ENCODE measurements at places on chromosomes 7 and 10. TPM values are rescaled to one million over a fixed set of nuclear protein-coding genes. Genes with fewer than 3 reads are reported as not detected.

- H3K36me3 ChIP-seq: no peaks in the 10 kb centered on the region
- H3K27ac ChIP-seq: no peak overlapping the region
These were observed 2.3 kb downstream of the HDAC9 start for GRCh38 chr7:18497800-18498199.

GRCh38 chr10:24170199-24170598 is 38.7 kb upstream of the KIAA1217 start:
- no peaks in the 10 kb centered on the region for H3K27me3 ChIP-seq
- DNase-seq: no peak
- no peak overlapping the region for H3K4me3 ChIP-seq
- no peak overlapping the region for H3K27ac ChIP-seq
- no peaks in the 10 kb centered on the region for H3K4me1 ChIP-seq

- peaks cover 19% of the 10 kb centered on the region for H3K27me3 ChIP-seq
- no peak for DNase-seq
- no peaks in the 10 kb centered on the region for H3K4me1 ChIP-seq
- H3K27ac ChIP-seq: no peak overlapping the region
- H3K36me3 ChIP-seq: no peaks in the 10 kb centered on the region
These were observed 13.6 kb upstream of the GPR37 start for GRCh38 chr7:124779194-124779593.

- H3K27me3 ChIP-seq: no peaks in the 10 kb centered on the region
- no peak overlapping the region for H3K27ac ChIP-seq
- DNase-seq: no peak
- no peaks in the 10 kb centered on the region for H3K36me3 ChIP-seq
These were observed 221.5 kb downstream of the INHBA start for GRCh38 chr7:41481353-41481752.

- H3K36me3 ChIP-seq: peaks cover 4% of the 10 kb centered on the region
- H3K27ac ChIP-seq: no peak overlapping the region
- DNase-seq: no peak
- H3K27me3 ChIP-seq: no peaks in the 10 kb centered on the region
- no peak overlapping the region for H3K4me3 ChIP-seq
These were observed 138.6 kb upstream of the CCDC6 start for GRCh38 chr10:60044971-60045370.

Gene VIPR2
- not detected for total RNA-seq

GRCh38 chr10:131391936-131392335 is 80.4 kb upstream of the TCERG1L start:
- no peak for DNase-seq
- no peaks in the 10 kb centered on the region for H3K36me3 ChIP-seq
- no peaks in the 10 kb centered on the region for H3K27me3 ChIP-seq
- no peak overlapping the region for H3K4me3 ChIP-seq
- H3K4me1 ChIP-seq: no peaks in the 10 kb centered on the region

DNA sequence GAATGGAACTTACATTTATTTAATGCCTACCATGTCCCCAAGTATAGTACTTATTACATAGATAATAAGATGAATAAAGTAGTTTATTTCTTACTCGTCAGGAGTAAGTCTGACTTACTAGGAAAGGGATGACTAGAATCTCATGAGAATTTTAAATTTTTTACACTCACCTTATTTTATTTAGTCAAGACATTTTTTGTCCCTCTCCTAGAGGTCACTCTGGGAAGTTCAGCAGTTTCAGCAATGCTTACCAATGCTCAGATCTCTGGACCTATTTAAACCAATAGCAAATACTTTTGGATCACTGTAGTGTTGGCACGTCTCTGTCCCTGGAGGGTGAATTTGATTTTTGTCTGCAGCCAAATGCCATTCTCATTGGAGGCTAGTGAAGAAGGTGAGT is 10.7 kb upstream of the ACTA2 start:
- no peak overlapping the region for H3K27ac ChIP-seq
- peaks cover 26% of the 10 kb centered on the region for H3K4me1 ChIP-seq
- no peak for DNase-seq
- H3K4me3 ChIP-seq: no peak overlapping the region
- H3K36me3 ChIP-seq: no peaks in the 10 kb centered on the region

DNA sequence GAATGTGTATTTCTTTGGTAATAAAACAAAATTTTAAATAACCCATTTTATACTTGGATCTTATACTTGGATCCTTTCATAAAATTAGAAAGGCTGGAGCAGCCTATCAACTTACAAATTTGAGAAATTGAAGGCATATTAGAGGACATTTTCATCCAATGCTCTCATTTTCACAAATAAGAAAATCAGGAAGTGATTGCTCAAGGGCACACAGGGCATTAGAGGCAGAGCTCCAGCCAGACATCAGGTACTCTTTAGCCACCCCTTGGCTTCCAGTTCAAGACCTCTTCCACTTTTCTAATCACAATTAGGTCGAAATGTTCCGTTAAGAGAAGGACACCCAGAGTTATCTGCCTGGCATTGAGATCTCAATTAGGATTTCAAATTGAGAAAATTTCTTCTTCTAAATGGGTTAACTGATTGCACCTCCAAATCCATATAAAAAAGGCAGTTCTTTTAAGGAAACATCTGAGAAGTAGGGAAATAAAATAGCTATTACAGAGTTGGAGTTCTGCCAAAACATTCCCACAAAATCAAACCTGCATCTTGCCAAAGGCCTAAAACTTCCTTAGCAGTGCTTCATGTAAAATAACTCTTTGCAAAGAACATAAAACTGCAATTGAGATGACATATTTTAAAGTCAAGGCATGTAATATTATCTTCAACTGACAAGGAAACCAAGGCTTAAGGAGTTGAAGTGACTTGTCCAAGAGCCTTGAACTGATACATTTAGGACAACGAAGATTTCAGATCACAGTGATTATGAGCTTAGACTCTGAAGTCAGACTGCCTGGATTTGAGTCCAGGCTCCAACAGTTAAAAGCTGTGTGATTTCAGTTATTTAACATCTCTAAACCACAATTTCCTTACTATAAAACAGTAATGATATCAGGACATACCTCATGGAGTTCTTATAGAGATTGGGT is 2.4 kb downstream of the ACTA2 start:
- H3K4me3 ChIP-seq: no peak overlapping the region
- H3K27me3 ChIP-seq: no peaks in the 10 kb centered on the region
- DNase-seq: no peak

GRCh38 chr10:121324678-121325213 is 273.5 kb downstream of the FGFR2 start:
- no peak overlapping the region for H3K4me3 ChIP-seq
- H3K4me1 ChIP-seq: no peaks in the 10 kb centered on the region
- no peak for DNase-seq
- H3K27ac ChIP-seq: no peak overlapping the region

GRCh38 chr7:107879400-107880035 is 11.5 kb upstream of the DLD start:
- H3K27ac ChIP-seq: no peak overlapping the region
- DNase-seq: no peak
- peaks cover 5% of the 10 kb centered on the region for H3K36me3 ChIP-seq
- peaks cover 17% of the 10 kb centered on the region for H3K4me1 ChIP-seq
- no peak overlapping the region for H3K4me3 ChIP-seq

Gene CALD1
- 9.2 TPM for total RNA-seq

DNA sequence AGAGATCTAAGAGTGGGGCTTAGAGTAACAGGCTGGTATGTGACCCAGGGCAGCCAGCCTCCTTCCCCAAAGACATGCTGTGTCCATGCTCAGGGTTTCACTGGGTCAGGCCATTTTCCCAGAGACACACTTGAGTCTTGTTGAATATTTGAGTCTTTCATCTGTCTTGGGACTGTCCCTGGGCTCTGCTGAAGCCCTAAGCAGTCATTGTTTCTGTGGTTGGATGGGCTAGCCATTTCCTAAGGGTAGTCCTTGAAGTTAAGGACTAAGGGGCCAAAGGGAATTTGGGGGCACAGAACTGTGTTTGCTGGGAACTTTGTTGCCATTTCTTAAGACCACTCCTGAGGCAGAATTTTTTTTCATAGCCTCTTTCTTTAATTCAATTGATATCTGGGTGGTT is 98.4 kb upstream of the SAMD8 start:
- peaks cover 29% of the 10 kb centered on the region for H3K4me1 ChIP-seq
- H3K27ac ChIP-seq: peak overlapping the region; percentile 92
- H3K36me3 ChIP-seq: no peaks in the 10 kb centered on the region
- H3K27me3 ChIP-seq: no peaks in the 10 kb centered on the region

Gene LLCFC1
- total RNA-seq: not detected

GRCh38 chr10:3048119-3049019 is 19.0 kb upstream of the PFKP start:
- H3K36me3 ChIP-seq: peaks cover 3% of the 10 kb centered on the region
- no peak overlapping the region for H3K4me3 ChIP-seq
- no peak overlapping the region for H3K27ac ChIP-seq
- no peak for DNase-seq
- H3K27me3 ChIP-seq: peaks cover 36% of the 10 kb centered on the region
- H3K4me1 ChIP-seq: peaks cover 3% of the 10 kb centered on the region

Gene PAX4
- total RNA-seq: not detected

Gene PLEKHS1
- not detected for total RNA-seq

- H3K36me3 ChIP-seq: no peaks in the 10 kb centered on the region
- no peak overlapping the region for H3K27ac ChIP-seq
- no peak overlapping the region for H3K4me3 ChIP-seq
- H3K27me3 ChIP-seq: no peaks in the 10 kb centered on the region
- DNase-seq: no peak
These were observed 26.3 kb upstream of the FAM13C start for GRCh38 chr10:59388671-59388976.

Gene CCL24
- not detected for total RNA-seq

Gene TRIL
- not detected for total RNA-seq

DNA sequence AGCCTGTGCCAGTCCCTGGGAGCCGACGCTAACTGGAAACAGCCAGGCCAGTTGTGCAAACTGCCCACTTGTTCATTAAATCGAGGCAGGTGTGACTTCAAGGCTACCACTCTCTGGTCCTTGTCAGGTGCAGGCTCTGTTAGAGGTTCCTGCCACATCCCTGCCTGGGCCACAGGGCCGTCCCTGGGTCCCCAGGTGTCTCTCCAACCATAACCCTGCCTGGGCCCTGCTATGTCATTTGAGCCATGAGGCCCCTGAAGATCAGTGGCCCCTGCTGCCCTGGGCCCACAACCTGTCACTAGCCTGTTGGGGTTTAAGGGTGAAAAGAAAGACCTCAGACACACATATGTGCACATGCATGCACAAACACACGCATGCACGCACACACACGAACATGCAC is 326.9 kb downstream of the TNS3 start:
- peaks cover 30% of the 10 kb centered on the region for H3K27me3 ChIP-seq
- H3K4me3 ChIP-seq: no peak overlapping the region
- DNase-seq: no peak
- peaks cover 4% of the 10 kb centered on the region for H3K4me1 ChIP-seq

GRCh38 chr10:94725871-94726270 is 36.6 kb upstream of the CYP2C19 start:
- no peak for DNase-seq
- H3K27me3 ChIP-seq: no peaks in the 10 kb centered on the region
- H3K4me3 ChIP-seq: no peak overlapping the region
- no peaks in the 10 kb centered on the region for H3K36me3 ChIP-seq

Gene STEAP1B
- 0.75 TPM for total RNA-seq

Gene CADPS2
- not detected for total RNA-seq

- H3K4me1 ChIP-seq: peaks cover 26% of the 10 kb centered on the region
- peak within 1 kb of the TSS; percentile 93 for H3K27ac ChIP-seq
- peaks cover 3% of the 10 kb centered on the region for H3K36me3 ChIP-seq
- H3K4me3 ChIP-seq: peak within 1 kb of the TSS; percentile 96
- peaks cover 4% of the 10 kb centered on the region for H3K27me3 ChIP-seq
These were observed at the start of gene BMI1 for GRCh38 chr10:22320591-22321155. BMI1 (plus strand) TSS chr10:22321099; CDS start chr10:22326450, 5,351 bp downstream.

Gene FAM25A
- not detected for total RNA-seq

GRCh38 chr7:33157781-33158180 is 28.4 kb downstream of the BBS9 start:
- no peak overlapping the region for H3K27ac ChIP-seq
- H3K4me1 ChIP-seq: peaks cover 4% of the 10 kb centered on the region
- no peak for DNase-seq
- no peaks in the 10 kb centered on the region for H3K27me3 ChIP-seq

DNA sequence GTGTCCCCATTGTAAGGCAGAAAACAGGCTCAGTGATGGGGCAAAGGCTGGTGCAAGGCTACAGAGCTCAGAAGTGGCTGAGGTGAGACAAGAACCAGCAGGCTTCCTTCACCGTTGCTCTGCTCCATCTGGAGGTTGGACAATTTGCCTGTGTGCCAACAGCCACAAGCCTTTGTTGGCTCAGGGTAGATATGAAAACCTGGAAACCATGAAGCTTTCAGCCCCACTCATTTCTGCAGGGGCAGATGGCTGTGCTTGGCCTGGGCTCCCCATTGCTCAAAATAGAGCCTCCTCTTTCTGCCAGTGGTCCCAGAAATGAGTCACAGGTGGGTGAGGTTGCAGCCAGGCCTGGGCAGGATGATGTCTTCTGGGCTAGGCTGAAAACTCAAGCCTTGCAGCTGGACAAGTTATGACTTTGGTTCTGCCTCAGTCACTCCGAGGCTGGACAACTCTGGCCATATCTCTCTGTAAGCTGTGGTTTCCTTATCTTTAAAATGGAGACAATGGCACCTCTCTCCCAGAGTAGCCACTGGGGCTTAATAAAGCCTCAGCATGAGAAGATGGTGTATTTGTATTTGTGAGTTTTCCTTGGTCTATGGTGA is 12.2 kb upstream of the ZNF273 start:
- peaks cover 3% of the 10 kb centered on the region for H3K36me3 ChIP-seq
- H3K4me1 ChIP-seq: peaks cover 16% of the 10 kb centered on the region
- no peak overlapping the region for H3K27ac ChIP-seq
- no peak overlapping the region for H3K4me3 ChIP-seq

- no peak for DNase-seq
- H3K4me3 ChIP-seq: peak overlapping the region; percentile 84
- H3K4me1 ChIP-seq: no peaks in the 10 kb centered on the region
- H3K36me3 ChIP-seq: peaks cover 8% of the 10 kb centered on the region
- H3K27me3 ChIP-seq: peaks cover 41% of the 10 kb centered on the region
- no peak overlapping the region for H3K27ac ChIP-seq
These were observed 1.7 kb upstream of the PTPRE start for GRCh38 chr10:127905001-127905847.
